ENCODE measurements at places on chromosomes 1 and 21. TPM values are rescaled to one million over a fixed set of nuclear protein-coding genes. Genes with fewer than 3 reads are reported as not detected.
A peak's percentile ranks its signal among the peaks of the same experiment; 100 is the strongest.

GRCh38 chr1:186950547-186950946 is 121.8 kb downstream of the PLA2G4A start:
- DNase-seq, result no peak

DNA sequence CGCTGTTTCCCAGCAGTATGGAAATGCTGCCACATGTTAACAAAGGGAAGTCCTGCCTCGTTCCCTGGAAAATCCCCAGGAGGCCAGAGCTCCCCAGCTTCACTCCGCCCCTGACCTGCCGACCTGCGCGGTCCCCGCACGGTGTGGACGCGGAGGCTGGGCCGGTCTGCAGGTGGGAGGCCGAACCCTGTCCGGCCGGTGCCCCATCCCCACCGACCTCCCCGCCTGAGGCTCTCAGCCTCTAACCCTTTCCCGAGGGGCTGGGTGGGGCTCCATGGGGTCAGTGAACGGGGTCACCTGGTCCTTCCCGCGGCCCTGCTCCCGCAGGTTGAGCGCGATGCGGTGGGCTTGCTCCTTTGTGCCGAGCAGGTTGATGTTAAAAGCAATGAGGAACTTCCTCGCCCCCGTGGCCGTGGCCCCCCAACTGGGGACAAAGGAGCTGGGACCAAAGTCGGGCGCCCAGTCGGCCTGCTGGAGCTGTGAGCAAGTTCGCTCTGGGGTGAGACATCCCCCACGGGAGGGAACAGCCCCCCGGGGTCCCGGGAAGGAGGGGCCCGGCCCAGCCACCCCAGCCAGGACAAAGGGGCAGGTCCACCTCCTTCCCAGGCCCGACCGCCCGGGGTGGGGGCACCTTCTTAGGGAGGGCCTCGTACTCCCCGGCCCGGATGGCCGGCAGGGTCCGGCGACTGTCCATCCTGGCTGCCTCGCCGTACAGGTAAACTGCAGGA is 4.0 kb downstream of the FTCD start:
- no peak for DNase-seq

- no peak for DNase-seq
Measured at GRCh38 chr1:1121611-1122077, 5.8 kb upstream of the C1orf159 start.

DNA sequence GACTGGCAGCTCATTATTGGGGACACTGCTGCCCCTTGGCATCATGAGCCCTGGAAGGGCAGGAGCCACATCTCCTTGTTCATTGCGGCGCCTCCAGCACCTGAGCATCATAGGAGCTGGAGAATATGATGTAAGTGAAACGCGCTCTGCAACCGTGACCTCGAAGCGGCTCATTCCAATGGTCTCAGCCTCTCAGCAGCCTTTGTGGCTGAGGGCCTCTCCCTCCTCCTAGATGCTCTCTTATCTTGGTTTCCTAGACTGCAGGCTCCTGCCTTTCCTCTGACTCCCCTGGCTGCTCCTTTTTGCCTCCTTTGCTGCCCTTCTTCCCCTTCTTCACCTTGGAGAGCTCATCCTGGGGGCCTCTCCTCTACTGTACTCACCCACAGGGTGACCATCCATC is 83.6 kb upstream of the CASZ1 start:
- DNase-seq, result no peak

DNA sequence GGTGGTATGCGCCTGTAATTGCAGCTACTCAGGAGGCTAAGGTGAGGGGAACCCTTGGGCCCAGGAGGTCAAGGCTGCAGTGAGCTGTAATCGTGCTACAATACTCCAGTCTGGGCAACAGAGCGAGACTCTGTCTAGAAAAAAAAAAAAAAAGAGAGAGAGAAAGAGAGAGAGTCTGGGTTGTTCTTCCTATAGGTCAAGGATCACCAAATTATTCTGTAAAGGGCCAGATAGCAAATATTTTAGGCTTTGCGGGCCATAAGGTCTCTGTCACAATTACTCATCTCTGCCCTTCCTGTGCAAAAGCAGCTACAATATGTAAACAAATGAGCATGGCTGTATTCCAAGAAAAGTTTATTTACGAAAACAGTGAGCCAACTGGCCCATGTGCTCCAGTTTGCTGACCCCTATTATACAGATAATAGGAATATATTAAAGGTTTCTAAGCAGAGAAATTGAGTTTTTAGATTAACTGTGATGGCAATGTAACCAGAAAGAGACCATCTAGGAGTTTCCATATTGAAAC is 2.1 kb downstream of the SASS6 start:
- no peak for DNase-seq

DNA sequence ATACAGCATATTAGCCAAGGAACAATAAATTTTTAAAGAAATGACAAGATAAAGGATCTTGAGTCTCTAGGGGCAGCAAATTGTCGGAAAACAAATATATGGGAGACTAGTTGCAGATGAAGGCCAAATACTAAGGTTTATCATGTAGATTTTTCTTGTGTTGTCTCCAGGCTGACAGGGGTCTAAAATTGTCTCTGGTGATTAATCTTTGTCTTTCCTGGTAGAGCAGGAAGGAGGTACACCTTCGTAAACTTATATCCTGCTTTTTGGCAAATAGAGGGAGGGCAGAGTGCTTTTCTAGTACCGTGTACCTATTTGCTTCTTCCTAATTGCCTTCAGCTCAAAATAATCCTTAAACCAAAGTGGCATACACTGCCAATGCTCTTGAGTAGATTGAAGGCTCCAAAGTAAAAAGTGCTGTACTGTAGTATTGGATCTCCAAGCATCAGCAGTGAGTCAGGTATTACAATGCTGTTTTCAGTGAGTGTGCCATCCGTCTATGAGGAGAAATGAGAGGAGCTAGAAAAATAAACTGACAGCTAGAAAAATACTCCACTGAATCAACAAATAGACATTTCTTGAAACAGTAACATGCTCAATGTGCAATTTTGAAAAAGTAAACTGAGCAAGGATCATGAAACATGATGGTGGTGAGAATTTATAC is 1.8 kb upstream of the LEPR start:
- no peak for DNase-seq

DNA sequence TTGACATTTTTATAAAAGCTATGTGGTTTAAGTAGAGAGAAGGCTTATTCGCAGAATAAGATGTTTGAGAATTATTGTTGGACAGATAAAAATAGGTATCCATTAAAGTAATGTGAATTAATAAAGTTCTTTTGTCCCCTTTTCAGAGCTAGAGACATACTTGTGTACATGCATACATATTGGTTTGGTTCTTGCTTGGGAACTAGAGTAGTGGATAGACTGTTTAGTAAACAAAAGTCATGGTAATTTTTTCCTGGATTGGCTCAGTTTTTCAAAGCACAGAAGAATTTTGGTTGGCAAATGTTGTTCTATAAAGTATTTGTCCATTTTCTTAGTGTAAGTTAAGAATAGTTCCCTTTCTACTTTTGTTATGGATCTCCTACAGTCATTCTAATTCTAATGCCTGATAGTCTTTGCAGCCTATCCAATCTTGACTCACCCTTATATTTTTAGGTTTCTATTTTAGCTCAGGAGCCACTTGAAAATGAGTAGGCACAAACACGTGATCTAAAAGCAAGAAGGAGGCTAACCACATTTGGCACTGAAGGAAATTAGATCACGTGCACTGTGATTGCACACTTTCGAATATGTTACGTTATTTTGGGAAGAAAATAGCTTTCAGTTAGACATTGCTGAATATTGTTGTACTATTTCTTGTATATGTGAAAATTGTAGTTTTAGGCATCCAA is 47.0 kb downstream of the RABGAP1L start:
- DNase-seq, result no peak

GRCh38 chr1:32892368-32893197 is 6.3 kb downstream of the HPCA start:
- peak; percentile 72 for DNase-seq

DNA sequence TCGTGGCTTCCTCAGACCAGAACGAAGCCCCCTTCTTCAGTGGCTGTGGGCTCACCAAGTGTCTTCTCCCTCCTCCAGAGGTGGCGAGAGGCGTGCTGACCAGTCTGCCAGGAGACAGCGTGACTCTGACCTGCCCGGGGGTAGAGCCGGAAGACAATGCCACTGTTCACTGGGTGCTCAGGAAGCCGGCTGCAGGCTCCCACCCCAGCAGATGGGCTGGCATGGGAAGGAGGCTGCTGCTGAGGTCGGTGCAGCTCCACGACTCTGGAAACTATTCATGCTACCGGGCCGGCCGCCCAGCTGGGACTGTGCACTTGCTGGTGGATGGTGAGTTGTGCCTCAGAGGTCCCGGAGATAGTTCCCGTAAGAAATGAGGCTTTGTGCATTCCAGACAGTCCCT is 24.0 kb downstream of the IL6R start:
- DNase-seq, result no peak

Gene LDLRAD2
- total RNA-seq, result 1.3 TPM

Gene MX2
- 5.4 TPM for total RNA-seq

Gene AMY1C
- not detected for total RNA-seq

Gene LRRC7
- total RNA-seq, result not detected

Gene E2F2
- 0.69 TPM for total RNA-seq

Gene MROH9
- not detected for total RNA-seq

Gene GNG12
- total RNA-seq, result 26.2 TPM

Gene CYP4B1
- not detected for total RNA-seq

Gene CHAF1B
- total RNA-seq, result 6.2 TPM

Gene C1orf56
- total RNA-seq, result 1.0 TPM

Gene EPHA2
- 109 TPM for total RNA-seq

Gene HES2
- 0.10 TPM for total RNA-seq

Gene PLXNA2
- total RNA-seq, result 25.6 TPM

All from endothelial cell (in vitro differentiated cells).